ENCODE measurements at places on chromosomes 1 and 21.
A peak's percentile ranks its signal among the peaks of the same experiment; 100 is the strongest.

- DNase-seq: no peak
These were observed 20.7 kb upstream of the ATP1A1 start for GRCh38 chr1:116352349-116352813.

DNA sequence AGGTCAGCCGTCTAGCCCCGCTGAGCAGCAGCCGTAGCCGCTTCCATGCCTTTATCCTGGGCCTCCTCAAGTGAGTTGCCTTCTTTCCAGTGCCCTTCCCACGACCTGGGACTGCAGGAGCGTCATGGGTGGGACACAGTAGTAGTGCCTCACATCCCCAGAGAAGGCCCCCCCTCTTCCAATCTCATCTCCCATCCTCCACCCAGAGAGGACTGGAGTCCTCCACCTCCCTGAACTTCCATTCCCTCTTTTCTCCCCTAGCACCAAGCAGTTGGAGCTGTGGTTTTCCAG, 4.9 kb downstream of the RUSC1 start:
- no peak for DNase-seq

DNA sequence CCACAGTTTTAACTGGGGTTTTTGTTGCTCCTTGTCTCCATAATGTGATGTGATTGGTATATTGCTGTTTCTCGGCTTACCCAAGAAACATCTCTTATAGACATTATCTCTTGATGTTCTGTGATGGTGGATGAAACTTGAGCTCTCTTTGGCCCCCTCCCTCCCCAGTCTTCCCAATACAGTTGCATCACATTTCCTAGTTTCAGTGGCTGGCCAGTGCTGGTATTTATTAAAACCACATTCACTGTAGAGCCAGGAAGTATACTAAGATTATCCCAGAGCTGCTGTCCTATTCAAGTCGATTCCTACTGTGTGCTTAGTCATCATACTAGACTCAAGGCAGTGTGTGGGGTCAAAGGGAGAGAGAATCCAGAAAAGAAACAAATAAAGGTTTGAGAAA, 244.4 kb downstream of the KAZN start:
- DNase-seq: no peak

DNA sequence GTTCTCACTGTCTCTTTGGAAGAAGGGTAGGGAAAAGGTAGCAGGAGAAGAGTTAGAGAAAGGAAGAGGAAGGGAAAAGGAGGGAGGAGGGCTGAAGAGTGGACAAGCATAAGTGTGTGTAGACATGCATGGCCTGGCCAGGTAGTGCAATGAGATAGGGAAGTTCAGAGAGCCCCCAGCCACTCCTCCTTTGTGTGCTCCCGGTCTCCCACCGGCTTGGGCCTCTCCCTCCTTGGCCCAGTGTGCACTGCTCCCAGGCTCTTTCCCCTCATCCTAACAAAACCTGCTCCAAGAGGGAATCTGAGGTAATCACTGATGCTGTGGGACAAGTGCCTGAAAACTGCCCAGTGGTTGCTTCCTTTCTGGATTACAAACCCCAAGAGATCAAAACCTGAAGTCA, 10.3 kb upstream of the LEMD1 start:
- DNase-seq: no peak

DNA sequence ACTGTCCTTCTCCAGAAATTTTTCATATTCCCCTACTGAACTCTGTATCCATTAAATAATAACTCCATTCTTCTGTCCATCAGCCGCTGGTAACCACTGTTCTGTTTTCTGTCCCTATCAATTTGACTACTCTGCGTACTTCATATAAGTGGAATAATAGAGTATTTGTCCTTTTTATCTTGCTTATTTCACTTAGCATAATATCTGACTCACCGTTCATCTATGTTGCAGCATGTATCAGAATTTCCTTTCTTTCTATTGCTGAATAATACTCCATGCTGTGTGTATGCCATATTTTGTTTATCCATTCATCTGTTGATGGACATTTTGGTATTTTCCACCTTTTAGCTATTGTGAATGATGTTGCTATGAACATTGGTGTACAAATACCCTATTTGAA, 71.9 kb downstream of the CEP350 start:
- no peak for DNase-seq

DNA sequence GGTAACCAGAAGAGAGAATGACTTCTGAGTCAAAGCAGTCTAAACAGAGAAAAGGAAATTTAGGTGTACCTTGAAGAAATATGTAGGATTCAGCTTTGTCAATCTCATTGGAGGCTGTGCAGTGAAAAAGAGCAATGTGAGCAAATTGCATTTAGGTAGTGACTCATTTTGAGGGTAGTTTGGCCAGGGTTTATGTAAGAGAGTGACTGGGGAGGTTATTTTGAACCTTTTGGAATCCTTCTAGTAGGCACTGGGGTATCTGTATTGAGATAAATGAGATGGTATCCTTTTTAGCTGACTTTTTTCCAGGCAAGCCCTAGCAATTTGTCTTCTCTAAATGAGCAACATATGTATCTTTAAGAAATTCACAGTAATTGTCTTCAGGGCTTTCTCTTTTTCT, 95.9 kb downstream of the DISP1 start:
- DNase-seq: no peak

GRCh38 chr1:191085121-191085520, 607.5 kb upstream of the BRINP3 start:
- no peak for DNase-seq

DNA sequence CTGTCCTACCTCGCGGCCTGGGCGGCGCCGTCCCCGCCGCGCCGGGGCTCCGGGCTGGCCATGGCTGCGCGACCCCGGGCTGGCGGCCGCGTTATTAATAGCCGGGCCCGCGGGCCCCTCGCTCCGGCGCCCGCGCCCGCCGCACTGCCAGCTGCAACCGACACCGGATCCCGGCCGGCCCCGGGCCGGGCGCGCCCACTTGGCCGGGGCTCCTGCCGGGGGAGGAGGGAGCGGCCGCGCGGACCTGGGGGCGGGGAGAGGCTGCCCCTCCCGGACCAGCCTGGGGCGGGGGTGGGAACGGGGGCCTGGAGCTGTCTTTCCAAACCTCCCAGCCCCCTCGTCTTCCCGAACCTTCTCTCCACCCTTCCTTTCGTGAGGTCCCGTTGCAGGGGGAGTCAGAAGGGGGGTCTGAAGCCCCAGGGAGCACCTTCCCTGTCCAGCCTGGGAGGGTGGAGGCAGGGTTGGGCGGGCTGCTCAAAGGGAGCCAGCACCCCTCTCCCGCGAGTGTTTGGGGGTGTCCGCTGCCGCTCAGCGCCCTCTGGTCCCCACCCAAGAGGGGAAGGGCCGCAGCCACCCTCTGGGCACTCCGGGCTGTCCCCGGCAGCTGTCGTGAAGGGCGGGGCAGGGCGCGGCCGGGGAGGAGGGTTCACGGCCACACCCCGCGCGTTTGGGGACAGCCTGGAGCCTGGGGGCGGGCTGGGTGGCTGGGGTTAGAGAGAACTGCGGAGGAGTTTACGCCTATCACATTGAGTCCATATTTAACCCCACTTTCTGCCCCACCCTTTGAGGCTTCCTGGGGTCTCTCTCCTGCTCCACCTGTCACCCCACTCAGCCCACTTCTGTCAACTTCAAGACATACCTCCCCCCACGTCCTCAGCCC, at the start of gene SYNC:
SYNC (minus strand) TSS at position 172 of the 880 bp plus-strand sequence; CDS start at position 62, 110 bp downstream.
- DNase-seq: no peak

GRCh38 chr1:226717256-226717909, 21.7 kb downstream of the ITPKB start:
- no peak for DNase-seq

DNA sequence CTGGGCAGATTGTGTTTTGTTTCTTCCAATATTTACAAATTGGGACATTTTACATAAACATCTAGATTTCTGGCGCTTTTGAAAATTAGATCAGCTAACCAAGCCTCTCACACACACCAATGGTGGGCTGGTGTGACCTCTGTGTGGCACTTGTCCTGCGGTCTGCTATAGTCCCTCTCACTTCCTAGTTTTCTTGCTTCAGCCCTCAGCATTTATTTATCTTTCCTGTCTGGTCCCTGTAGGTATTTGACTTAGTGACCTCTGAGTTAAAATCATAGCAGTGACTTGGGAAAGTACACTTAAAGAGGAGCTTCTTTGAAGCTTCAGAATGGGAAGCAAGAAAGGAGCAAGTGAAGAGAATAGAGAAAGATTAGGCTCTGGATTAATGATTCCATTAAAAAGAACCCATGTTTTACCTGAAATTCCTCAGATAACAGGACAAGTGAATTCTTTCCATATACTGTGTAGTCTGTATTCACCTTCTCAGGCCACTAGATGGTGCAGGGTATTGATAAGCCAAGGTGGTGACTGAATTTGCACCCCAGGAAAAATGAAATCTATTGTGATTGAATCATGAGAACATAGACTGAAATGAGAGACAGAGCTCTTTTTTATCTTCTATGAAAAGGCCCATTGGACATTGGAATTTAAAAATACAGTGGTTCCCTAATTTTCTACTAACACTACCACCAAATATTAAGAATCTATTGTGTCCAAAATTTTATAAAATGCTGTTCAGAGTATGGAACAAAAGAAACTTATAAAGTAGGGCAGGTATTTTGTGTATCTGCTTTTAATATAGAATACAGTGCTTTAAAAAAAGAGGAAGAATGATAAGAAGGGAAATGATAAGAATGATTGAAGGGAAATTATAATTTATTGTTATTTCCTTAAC, 7.1 kb upstream of the DIPK1A start:
- DNase-seq: no peak

DNA sequence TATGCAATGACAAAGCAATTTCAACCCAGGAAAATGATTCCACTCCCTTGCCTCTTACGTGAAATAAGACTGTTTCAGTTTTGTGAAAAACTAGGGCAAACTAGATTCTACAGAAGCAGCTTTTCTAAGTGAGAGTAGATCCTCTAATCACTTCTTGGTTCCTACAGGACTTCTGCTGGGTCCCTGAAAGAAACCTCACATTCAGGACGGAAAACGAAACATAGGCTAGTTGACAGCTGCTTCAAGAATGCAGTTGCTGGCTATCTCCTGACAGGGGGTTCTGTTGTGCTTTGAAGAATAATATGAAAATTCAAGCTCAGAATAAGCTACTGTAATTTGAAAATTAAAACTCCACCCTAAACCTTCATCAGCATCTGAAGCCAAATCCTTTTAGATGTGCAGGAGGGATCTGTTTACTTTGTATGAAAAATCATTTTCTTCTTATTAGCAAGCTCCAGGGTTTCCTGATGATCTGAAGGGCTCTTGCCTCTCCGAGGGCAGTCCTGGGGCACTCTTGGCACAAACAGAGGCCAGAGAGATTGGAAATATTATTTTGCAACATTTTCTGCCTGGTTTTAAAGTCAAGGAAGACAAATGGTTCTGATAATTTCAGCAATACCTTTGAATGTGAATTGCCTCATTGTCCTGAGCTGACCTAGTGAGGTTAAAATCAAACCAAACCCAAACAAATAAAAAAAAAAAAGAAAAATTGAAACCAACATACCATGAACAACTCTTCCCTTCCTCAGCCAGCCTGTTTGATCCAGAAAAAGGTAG, 55.0 kb downstream of the NTMT2 start:
- DNase-seq: no peak

GRCh38 chr1:53412285-53413174, 46.7 kb upstream of the DMRTB1 start:
- no peak for DNase-seq

DNA sequence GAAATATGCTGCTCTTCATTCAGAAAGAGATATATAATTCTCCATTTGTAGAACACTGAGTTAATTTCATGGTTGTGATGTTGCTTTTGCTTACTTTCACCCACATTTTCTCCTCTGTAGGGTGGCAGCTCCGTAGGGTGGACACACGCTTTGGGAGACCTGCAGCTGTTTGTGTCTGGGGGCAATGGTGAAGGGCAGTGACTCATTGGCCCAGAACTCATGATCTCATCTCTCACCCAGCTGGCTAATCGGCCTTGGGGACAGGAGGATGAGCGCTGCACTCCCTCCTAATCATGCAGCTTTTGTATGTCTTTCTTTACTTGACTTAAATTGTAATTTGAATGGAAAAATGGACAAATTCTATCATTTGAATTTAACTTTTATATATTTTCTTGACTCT, 9.6 kb downstream of the DISC1 start:
- DNase-seq: no peak

GRCh38 chr1:201215531-201216357, 25.1 kb downstream of the IGFN1 start:
- DNase-seq: no peak

DNA sequence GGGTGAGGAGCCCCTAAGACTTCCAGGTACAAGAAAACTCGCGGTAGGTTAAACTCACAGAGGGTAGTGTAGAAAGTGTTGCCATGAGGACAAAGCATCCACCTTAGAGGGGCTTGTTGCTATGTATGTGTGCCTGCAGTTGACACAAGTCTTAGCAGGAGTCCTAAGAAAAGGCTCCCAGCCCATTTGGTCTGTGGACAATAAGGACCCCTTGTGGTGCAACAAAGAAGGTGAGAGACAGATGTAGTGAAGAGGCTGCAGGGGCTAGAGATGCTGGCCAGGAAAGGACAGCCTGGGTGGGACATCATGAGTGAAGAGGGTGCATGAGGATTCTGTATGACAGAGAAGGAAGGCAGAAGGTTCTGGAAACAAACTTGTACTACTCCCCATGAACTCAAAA, 36.3 kb upstream of the IL10 start:
- no peak for DNase-seq

GRCh38 chr1:203204756-203205155, 18.3 kb upstream of the CHI3L1 start:
- no peak for DNase-seq

DNA sequence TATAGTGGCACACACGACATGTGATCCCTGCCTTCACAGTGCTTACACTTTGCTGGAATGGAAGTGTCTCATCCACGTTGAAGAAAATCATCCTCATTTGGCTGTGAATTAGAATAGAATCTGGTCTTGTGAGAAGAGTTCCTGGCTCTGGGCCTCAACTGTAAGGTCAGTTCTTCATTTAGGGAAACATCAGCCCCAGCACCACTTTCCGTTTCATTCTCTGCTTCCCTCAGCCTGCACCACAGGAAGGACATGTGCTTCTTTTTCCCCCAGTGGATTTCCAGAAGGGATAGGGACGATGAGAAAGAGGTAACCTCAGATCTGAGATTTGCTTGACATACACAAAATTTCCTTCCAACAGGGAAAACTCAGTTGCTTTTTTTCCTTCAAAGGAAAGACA, 3.7 kb upstream of the ALX3 start:
- DNase-seq: no peak

DNA sequence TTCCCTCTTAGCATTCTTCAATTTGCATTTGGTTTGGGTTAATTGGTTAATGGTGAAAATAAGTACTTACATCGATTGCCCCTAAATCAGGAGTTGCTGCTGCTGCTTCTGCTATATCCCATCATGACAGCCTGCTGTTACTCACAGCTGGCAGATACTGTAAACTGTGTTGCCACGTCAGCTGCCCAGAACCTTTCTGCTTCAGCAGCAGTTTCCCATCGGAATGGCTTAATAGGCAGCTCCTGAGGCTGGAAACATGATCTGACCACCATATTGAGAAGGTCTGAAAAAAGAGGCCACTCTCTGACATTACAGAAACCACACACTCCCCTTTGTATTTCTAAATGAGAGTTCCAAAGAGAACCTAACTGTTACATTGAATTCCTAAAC, 14.3 kb upstream of the SEC16B start:
- peak; percentile 50 for DNase-seq
